ENCODE measurements at places on chromosomes 4 and X.

GRCh38 chr4:184824776-184825084, 1.0 kb downstream of the ACSL1 start:
- DNase-seq, result no peak

- DNase-seq, result no peak
Measured at GRCh38 chr4:182822554-182822953, 94.6 kb downstream of the DCTD start.

DNA sequence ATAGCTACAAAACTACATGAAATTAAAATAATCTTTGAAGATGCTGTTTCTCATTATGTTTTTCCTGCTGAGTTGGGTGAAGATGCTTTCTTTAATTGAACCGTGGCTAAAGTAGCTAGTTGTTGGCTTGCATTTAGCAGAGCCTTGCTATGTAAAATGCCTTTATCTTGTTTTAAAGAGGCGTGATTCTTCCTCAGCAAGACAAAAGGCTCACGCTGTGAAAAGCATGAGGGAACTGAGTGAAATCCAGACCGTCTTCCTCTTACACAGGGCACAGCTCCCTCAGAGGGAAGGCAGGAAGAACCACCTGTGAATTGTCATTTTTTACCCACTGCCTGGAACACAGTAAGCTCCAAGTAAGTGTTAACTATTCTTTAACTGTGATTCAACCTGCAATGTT, 39.0 kb upstream of the ZNF518B start:
- no peak for DNase-seq

DNA sequence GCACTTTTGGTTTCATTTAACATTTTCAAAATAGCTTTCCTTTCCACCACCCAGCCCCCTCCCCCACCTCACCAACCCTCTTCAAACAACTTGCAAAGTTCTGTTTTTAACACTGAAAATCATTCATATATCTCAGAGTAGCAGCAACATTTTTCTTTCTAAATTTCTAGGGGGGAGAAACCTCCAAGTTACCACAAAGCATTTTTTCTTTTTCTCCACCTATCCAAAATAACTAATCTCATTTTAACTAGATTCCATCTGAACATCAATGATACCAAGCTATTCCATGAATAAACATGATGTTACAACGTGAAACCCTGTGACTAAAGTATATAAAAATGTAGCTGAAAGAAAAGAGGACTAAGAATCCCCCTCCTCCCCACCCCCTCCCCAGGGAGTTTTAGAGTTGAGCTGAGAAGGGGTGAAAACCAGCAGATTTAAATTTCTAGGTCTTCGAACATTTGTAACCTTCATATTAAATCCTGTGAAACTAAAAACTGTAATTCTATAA, 5.2 kb downstream of the LDB2 start:
- no peak for DNase-seq

DNA sequence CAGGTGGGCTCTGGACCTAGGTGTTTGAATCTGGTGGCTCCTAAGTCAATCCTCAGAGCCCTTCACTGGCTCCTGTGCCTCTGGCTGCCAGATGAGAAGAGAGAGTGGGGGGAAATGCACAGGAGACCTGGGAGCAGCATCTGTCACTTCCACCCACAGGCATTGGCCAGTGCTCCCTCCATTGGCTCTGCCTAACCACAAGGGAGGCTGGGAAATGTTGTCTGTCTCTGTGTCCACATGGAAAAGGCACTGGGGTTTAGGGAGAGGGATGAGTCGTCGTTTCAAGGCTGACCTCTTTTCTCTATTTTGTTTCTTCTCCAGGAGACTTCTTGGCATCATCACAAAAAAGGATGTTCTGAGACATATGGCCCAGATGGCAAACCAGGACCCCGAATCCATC, 76.4 kb downstream of the CLCN4 start:
- no peak for DNase-seq

DNA sequence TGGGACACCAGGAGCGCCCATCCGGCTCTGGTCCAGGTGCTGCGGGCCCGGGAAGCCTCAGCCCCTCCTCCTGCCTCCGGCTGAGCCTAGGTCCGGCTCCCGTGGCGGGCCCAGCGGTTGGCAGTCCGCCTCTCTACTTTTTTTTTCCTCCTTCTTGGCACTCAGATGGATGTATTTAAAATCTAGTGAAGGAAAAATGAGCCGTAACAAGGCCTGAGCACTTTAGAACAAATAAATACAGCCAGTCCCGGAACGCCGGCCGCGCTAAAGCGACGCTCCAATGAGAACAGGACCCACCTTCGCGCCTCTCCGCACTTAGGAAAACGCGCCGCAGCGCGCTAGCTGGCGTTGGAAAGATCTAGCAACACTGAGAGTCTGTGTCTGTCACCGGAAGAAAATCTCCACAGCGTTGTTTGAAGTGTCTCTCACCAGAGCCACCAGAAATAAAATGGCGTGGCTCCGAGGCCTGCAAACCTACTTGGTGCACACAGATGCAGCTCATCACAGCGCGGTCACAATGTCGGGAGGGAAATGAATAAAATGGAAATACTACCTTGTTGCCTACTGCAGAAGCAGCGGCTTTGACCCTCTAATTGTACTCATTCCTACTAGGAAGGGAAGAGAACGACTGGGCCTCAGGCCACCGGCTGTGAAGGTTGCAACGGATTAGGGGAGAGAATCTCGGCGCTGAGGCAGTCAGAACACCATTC, 4.7 kb downstream of the NEUROG2 start:
- DNase-seq, result no peak

- DNase-seq, result no peak
Measured at GRCh38 chrX:129783291-129783713, 3.6 kb downstream of the SASH3 start.

DNA sequence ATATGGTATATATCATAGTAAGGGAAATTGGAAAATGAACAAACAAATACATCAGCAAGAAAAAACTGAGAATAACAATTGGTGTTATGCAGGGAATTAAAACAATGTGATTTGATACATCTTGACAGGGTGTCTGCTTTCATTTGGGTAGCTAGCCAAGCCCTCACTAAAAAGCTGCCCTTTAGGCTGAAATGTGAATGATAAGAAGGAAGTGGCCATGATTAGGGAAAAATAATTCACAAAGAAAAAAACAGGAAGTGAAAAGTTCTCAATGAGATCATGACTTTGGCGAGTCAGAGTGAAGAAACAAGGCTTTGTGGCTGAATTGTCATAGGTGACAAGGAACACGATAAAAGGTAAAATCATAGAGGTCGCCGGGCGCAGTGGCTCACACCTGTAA, 675.8 kb upstream of the SLIT2 start:
- DNase-seq, result no peak
